ENCODE measurements at places on chromosomes 11 and 22.

DNA sequence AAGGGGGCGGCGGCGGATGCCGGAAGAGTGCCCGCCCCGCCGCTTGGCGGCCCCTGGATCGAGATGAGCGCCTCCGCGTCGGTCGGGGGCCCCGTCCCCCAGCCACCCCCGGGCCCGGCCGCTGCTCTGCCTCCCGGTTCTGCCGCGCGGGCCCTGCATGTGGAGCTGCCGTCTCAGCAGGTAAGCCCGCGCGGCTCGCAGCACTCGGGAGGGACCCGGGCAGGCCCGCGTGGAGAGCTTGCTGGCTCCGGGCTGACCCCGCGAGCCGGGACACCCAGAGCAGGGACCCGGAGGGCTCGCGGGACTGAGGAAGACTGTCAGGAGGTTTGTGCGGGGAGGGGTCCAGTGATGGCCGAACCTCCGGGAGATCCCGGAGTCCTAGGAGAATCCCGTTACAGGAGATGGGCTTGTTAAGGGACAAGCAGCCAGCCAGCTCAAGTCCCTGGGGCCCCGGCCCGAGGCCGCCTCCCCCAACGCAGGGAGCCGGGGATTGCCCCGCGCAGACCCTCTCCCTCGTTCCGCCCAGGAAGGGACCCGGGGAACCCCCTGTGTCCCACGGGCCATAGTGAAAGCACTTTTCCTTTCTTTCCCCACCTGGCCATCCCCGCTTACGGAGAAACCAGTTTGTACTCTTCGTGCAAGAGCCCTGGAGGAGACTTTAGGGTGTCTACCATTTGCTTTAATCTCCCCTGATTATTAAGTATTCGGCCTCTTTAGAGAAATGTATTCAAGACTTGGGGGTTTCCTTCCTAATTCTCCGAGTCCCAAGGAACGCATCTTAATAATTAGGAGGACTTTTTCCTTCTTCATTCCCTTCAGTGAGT lies 547 bp downstream of the UVRAG start:
- no peak for DNase-seq

- no peak for DNase-seq
Measured at GRCh38 chr11:2963761-2964160, 28.4 kb downstream of the NAP1L4 start.

- no peak for DNase-seq
Measured at GRCh38 chr11:29019960-29020683, 911.9 kb downstream of the METTL15 start.

DNA sequence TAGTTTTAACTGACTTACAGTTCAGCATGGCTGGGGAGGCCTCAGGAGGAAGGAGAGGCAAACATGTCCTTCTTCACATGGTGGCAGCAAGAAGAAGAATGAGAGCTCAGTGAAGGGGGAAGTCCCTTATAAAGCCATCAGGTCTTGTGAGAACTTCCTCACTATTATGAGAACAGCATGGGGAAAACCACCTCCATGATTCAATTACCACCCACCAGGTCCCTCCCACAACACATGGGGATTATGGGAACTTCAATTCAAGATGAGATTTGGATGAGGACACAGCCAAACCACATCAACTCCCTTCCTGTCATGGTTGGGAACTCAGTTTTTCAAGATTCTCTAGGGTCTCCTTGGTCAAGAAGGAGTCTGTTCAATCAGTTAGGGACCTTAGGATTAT lies 432.9 kb upstream of the CNTN5 start:
- DNase-seq, result no peak

DNA sequence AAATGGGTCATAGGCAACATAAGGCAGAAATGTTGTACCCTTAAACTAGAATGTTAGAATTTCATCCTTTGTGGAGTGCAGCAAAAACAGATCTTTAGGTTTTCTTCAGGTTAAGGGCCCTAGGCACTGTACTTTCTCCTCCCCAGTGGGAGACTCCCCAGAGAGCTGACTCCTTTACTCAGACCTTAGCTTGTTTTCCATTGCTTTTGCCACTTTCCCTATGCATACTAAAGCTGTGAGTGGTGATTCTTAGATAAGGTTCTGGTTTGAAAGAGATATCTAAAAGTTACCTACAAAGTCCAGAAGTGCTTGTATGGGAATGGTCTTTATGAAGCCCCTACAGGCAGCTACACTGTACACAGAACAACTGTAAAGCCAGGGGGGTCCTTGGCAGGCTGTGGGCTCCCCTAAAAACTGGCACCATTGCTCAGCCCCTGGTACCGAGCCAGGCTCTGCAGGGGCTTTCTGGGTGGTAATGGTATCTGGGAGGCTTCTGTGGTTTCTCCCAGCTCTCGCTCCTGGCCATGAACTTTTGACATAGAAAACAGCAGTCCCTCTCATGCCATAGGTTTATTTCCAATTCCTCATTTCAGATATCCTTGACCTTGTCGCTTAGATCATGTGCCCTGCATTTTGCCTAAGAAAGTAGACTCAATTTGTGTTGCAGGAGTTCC lies 23.2 kb downstream of the AMOTL1 start:
- DNase-seq, result no peak

All from activated CD8-positive, alpha-beta memory T cell treated with anti-CD3 and anti-CD28 coated beads, Interleukin-2, amount 50 U/mL, for 48 hours (primary cell).